Endothelial cell of coronary artery (primary cell): ENCODE measurements at places on chromosomes 12 and 14. TPM values are rescaled to one million over a fixed set of nuclear protein-coding genes. Genes with fewer than 3 reads are reported as not detected.

MIS18BP1 gene
- 25.8 and 32.0 TPM in 2 replicates for total RNA-seq

TMEM30B gene
- total RNA-seq: under 0.01 and 0.09 TPM in 2 replicates

RFX4 gene
- not detected in 2 replicates for total RNA-seq

KRT6B gene
- total RNA-seq: under 0.01 TPM in 1 of 2 replicates, not detected in the other

SERPINA5 gene
- total RNA-seq: 1.2 and 3.3 TPM in 2 replicates

ZCRB1 gene
- 17.2 and 22.5 TPM in 2 replicates for total RNA-seq

LACRT gene
- not detected in 2 replicates for total RNA-seq

PPHLN1 gene
- total RNA-seq: 76.2 and 76.5 TPM in 2 replicates

SCN8A gene
- total RNA-seq: 5.7 and 16.6 TPM in 2 replicates

DPY19L2 gene
- 2.4 and 2.5 TPM in 2 replicates for total RNA-seq

WNT1 gene
- total RNA-seq: not detected in 2 replicates

MRPL42 gene
- 48.7 and 66.7 TPM in 2 replicates for total RNA-seq

DPF3 gene
- 6.0 and 18.5 TPM in 2 replicates for total RNA-seq

DNAJC22 gene
- 0.27 and 2.0 TPM in 2 replicates for total RNA-seq

PLEKHH1 gene
- 0.27 and 0.38 TPM in 2 replicates for total RNA-seq

RIMKLB gene
- total RNA-seq: 67.2 and 87.9 TPM in 2 replicates

SERPINA12 gene
- not detected in 2 replicates for total RNA-seq

KERA gene
- total RNA-seq: not detected in 2 replicates

TAS2R20 gene
- 1.9 and 4.1 TPM in 2 replicates for total RNA-seq

GUCY2C gene
- not detected in 2 replicates for total RNA-seq

TSPAN9 gene
- total RNA-seq: 58.6 and 64.8 TPM in 2 replicates

MNAT1 gene
- 48.6 and 49.3 TPM in 2 replicates for total RNA-seq

NTN4 gene
- 92.9 and 390 TPM in 2 replicates for total RNA-seq

LALBA gene
- total RNA-seq: not detected in 2 replicates

NOVA1 gene
- 1.9 and 2.1 TPM in 2 replicates for total RNA-seq

GPRC5D gene
- total RNA-seq: not detected in 2 replicates

SLC7A7 gene
- 13.6 and 16.0 TPM in 2 replicates for total RNA-seq

CCDC38 gene
- not detected in 2 replicates for total RNA-seq

CELA1 gene
- not detected in 2 replicates for total RNA-seq

ANG gene
- 1.9 and 2.6 TPM in 2 replicates for total RNA-seq
